ENCODE measurements at places on chromosomes 3 and 15.

GRCh38 chr3:143751643-143752178 is 96.6 kb downstream of the SLC9A9 start:
- DNase-seq: no peak

- no peak for DNase-seq
Measured at GRCh38 chr3:51944451-51945021, 2.4 kb downstream of the PARP3 start.

DNA sequence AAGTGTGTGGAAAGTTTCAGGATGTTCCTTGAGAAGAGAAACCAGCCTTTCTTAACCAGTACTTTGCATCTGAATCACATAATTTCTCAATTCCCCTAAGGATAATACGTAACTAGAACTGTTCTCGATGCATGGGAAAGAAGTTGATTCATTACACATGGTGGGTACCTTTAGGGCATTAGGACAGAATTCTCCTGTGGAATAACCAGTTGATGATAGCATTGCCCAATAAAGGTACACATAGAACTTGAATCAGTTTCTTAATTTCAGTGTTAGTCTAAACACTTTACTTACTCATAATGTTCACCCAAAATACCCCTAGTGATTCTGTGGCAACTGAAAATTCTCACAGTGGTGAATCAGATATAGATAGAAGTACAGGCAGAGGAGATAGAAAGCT is 1030.9 kb downstream of the ROBO1 start:
- no peak for DNase-seq

DNA sequence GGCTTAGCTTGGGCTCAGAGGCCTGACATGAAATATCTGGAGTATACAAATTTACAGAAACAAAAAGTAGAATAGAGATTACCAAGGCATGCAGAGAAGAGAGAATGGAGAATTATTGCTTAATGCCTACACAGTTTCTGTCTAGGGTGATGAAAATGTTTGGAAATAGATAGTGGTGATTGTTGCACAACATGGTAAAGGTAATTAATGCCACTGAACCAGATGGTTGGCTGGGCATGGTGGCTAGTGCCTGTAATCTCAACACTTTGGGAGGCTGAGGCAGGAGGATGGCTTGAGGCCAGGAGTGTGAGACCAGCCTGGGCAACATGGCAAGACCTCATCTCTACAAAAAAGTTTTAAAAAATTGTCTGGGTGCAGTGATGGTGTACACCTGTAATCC is 46.6 kb upstream of the OSBPL11 start:
- DNase-seq: no peak

GRCh38 chr3:14340960-14341708 is 61.3 kb upstream of the SLC6A6 start:
- no peak for DNase-seq

DNA sequence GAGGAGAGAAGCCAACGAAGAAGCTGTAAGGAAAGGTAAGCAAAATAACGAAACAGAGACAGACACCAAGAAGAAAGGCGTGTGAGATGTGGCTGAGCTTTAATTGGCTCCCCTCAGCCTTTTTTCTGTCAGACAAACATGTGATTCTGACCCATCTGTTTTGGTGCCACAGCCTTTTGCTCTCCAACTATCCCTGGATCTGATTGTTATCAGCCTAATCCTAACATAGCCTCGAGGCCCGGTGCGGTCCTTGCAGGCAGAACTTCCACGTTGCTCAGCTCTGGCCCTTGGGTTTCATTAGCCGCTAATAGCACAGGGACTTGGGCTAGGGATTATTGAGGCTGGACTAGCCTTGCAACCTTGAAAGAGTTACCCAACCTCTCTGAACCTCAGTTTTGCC is 57.9 kb upstream of the CACNA2D3 start:
- no peak for DNase-seq

All from mesothelial cell of epicardium (in vitro differentiated cells).